ENCODE measurements at places on chromosomes 5 and 9.

DNA sequence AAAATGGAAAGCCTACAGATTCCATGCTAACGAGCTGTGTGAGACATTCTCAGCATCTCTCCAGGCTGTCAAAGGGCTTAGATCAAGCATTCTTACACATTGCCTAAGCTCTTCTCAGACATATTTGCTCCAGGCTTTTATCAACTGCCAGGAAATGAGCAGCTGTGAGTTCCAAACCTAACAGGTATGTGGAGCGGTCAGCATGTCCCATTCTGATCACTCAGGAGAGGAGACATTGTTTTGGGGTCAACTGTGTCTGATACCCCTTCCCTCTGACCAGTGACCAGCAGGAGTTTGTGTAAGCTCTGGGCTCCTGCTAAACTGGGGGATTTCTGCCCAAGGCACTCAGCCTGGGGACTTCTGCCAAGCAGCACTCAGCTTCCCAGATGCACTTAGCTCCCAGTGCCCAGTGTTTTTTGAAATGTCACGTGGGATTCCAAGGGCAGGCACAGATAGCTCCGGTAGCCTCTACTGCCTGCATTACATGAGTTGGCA, 229.1 kb downstream of the SEC61B start:
- no peak for DNase-seq

GRCh38 chr5:106195679-106196474, 1474.9 kb downstream of the EFNA5 start:
- DNase-seq, result no peak

- DNase-seq, result no peak
Observed at GRCh38 chr9:75658301-75658905, 232.1 kb upstream of the PCSK5 start.

GRCh38 chr9:92804727-92805126, 40.1 kb upstream of the BICD2 start:
- DNase-seq, result no peak

DNA sequence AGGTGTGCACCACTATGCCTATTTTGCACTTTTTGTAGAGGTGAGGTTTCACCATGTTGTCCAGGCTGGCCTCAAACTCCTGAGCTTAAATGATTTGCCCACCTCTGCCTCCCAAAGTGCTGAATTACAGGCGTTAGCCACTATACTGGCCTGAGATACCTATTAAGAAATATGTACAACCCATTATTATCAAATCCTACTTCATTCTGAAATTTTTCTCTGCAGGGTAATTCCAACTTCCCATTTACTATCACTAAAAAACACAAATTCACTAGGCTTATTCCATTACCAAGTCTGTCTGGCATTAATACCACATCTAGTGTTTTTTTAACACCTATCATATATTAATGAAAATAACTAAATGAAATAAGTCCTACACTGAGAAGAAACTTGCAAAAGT, 18.2 kb downstream of the PPP2CA start:
- no peak for DNase-seq

GRCh38 chr5:145666591-145666990, 168.6 kb downstream of the PRELID2 start:
- no peak for DNase-seq

GRCh38 chr5:162603443-162604070, 536.0 kb downstream of the GABRG2 start:
- DNase-seq, result no peak

GRCh38 chr9:24817756-24818155, 272.1 kb upstream of the IZUMO3 start:
- no peak for DNase-seq
